ENCODE measurements at places on chromosomes 2 and 18.

- no peak for DNase-seq
These were observed 328.6 kb downstream of the SLC8A1 start for GRCh38 chr2:40123326-40123725.

DNA sequence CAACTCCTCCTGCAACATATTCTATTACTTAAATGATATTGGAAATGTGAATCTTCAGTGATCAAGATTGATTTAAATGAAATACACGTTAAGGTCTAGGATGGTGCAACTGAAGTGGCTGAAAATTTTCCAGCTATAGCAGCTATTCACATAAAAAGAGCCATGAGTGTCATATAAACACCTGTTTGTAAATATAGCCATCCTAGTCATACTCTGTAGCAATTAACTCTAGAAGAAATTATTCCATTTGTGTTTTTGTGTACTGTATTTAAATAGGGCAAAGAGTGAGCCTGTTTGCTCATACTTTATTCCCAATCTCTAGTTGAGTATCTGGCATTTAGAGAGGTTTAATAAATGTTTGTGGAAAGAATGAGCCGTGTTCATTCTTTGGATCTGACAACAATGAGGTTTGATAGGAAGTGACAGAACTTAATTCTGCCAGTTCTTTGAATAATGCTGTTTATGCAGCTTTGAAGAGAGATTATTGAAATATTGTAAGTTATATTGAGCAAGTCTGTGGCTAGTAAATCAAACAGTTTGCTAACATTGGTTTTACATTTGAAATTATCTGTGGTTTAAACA is 49.7 kb downstream of the BABAM2 start:
- DNase-seq: no peak

GRCh38 chr2:241860184-241861078 is 1.7 kb upstream of the PDCD1 start:
- DNase-seq: peak; percentile 14

- DNase-seq: peak; percentile 92
These were observed 1.2 kb downstream of the NEU2 start for GRCh38 chr2:233033672-233034071.

- DNase-seq: no peak
These were observed 142.5 kb downstream of the NCK2 start for GRCh38 chr2:105887256-105887655.

DNA sequence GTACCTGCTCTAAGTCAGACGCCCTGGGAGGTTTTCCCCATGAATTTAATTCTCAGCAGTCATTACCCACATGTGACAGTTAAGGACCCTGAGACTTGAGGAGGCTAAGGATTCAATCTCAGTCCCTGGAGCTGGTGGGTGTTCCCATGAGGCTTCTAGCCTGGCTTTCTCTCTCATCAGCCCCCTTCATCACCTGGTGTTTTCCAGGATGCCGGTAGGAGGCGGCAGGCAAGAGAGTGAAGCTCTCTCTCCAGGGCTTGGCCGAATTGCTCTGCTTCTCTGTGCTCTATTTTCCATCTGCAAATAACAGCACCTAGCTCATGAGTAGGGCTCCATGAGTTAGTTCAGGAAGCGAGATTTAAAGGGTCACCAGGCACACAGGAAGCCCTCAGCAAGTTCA is 241.9 kb downstream of the PTPRM start:
- no peak for DNase-seq

GRCh38 chr2:198054299-198054698 is 249.9 kb downstream of the PLCL1 start:
- peak; percentile 41 for DNase-seq

DNA sequence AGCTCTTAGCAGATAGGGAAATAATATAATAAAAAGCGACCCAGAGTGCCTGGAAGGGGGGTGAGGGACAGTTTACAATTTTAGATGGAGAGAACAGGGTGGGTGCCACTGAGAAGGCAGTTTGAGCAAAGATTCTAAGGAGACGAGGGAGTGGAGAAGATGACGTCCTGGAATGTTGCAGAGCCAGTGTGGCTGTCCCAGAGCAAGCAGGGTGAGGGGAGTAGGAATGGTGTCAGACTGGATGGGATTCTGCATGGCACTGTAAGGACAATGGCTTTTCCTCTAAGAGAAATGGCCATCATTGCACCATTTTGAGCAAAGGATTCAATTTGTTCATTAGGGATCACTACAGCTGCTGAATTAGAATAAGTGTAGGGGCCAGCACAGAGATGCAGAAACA is 73.1 kb downstream of the FAM124B start:
- no peak for DNase-seq

DNA sequence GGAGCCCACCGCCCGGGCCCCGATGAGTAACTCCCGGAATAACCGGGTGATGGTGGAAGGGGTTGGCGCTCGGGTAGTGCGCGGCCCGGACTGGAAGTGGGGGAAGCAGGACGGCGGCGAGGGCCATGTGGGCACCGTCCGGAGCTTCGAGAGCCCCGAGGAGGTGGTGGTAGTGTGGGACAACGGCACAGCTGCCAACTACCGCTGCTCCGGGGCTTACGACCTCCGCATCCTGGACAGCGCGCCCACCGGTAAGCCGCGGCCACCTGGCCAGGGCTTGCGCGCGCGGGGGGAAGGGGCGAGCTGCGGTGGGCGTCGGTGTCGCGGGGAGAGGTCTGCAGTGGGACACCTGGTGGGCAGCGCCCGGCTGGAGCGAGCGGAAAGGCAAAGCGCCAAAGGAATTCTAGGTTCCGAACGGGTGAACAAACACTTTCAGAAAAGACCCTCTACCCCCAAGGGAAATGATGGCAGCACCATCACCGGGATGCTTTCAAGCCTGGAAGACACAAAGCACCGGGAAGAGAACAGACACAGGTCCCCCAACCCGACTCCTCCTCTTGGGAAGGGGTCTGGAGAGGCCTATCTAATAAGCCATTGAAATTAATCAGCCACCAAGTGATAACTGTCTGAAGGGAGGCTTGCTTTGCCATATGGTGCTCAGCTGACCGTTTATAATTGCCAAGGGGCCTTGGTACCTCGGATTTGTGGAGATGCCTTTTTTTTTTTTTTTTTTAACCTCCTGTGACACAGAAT is 1.1 kb downstream of the MIB1 start:
- peak; percentile 42 for DNase-seq

GRCh38 chr2:133598769-133599168 is 30.5 kb upstream of the NCKAP5 start:
- DNase-seq: no peak

DNA sequence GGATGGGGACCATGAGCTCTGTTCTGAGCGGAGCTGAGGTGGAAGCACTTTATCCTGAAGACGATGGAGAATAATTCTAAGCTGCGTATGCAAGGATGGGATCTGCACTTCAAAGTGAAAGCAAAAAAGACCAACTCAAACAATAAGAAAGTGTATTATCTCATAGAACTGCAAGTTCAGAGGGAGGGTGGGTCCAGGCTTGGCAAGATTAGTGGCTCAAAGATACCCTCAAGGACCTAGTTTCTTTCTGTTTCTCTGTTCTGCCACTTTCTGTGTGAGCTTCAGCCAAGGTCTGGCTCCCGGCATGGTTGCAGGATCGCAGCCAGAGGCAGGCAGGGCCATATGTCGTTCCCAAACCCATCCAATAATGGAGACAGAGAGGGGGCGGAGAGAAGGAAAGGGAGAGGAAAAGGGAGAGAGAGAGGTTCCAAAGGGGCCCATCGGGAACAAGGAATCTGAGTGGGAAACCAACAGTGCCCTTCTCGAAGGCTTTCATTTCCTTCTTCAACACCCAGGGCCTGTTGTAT is 169.2 kb upstream of the NCK2 start:
- no peak for DNase-seq

DNA sequence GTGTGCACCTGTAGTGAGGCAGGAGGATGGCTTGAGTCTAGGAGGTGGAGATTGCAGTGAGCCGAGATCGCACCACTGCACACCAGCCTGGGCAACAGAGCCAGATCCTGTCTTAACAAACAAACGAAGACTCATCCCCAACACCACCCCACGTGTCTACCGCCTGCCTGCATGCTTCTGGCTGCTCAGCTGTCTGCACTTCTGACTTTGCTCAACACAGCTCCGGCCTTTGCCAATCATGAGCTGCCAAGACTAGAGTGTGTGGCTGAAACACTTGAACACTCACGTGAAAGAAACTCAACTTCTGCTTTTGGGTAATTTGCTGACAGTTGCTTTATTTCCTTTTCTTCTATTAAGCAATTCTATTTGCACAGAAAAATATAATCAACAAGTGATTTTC is 32.1 kb upstream of the SP3 start:
- DNase-seq: no peak

DNA sequence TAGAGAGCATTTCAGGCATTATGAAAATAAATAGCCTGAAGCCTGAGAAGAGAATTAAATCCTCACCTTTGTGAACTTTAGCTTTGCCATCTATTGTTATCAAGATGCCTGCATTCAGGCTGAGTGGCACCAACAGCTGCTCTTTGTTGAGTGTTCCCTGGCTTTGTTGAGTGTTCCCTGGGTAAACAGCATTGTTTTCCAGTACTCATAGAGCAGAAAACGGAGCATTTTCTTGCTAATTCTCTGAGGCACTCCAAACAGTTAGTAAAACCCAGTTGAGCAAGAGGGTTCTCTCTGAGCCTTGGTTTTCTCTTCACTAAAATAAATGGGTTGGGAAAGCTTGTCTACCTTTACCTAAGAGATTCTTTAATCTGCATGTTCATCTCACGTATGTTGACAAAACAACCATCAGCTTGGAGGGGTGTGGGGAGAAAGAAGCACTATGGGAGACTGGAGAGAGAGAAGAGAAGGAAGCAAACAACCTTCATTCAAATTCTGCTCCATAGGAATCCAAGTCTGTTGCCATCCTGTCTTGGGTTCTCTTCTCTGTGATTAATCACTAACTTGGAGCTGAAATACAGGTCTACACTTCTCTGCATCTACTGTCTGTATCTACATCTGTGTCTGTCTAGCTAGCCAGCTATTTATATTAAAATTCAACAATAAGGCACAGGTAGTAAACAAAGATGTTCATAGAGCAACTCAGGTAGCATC is 567.0 kb upstream of the SOX11 start:
- no peak for DNase-seq

- DNase-seq: no peak
These were observed 107.7 kb downstream of the HDAC4 start for GRCh38 chr2:239292959-239293774.

- DNase-seq: no peak
These were observed 175.1 kb downstream of the ACKR3 start for GRCh38 chr2:236744716-236745115.

DNA sequence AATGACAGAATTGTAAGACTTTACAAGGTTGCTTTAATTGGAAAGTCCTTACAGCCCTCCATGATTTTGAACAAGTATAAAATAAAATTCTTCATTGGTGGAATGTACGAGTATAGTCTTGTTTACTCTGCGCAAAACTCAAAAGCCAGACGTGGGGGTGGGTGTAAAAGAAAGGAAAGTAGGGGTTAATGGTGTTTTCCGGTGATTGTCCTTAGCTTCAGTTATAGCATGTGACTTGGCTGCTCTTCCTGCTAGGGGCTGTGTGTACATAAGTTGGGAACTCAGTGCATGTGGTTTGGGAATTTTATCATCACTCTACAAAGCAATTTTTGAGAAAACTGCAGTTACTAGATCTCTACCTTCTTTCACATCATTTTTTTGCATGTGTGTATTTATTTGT is 82.4 kb upstream of the CAVIN2 start:
- DNase-seq: no peak

DNA sequence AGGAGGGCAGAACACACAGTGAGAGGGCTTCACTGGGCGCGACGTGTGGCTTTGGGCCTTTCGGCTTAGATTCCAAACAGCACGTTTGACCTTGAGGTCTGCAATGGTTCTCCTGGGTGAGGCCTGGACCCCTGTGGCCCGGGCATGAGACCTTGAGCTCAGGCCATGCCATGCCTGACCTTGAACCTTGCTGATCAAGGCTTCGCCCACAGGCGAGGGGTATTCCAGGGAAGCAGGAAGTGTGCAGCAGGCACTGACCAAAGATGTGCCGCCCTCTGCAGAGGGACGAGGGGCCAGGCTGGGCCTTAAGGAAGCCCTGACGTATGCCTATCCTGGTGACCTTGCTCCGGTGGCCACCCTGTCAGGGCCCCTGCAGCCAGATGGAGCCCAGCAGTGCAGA is 178.3 kb upstream of the HDAC4 start:
- DNase-seq: no peak

GRCh38 chr2:181077128-181077709 is 96.8 kb downstream of the UBE2E3 start:
- peak; percentile 72 for DNase-seq

GRCh38 chr2:109062145-109062858 is 66.7 kb upstream of the SH3RF3 start:
- DNase-seq: no peak

- no peak for DNase-seq
These were observed 53.2 kb downstream of the SH3BP4 start for GRCh38 chr2:235005023-235005422.

GRCh38 chr18:58572181-58572580 is 56.7 kb downstream of the ALPK2 start:
- DNase-seq: peak; percentile 99

DNA sequence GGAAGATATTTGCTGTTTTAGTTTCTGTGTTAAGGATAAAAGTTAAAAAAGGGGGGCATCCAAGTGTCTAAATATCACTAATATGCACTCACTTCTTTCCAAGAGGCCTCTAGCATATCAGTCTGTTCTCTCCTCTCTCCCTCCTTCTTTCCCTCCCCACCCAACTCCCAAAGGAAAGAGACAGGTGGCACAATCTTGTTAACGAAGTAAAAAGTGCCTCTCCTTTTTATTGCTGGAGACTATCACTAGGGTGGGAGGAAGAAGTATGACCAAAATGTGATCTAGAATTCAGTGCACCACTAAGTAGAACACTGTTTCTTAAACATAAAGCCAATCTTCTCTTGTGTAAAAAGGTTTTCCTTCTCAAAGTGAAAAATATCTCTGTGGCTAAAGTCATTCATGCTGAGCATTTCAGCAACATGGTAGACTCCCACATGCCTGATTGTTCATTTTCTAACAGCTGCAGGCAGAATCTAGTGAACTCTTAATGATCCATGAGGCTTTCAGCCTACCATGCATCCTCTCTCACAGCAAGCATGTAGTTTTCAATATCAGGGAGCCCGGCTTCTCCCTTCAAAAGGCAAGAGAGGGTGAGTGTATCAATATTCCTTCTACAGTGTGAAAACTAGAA is 39.5 kb downstream of the RNU4ATAC start:
- DNase-seq: no peak
